ENCODE measurements at places on chromosomes 5 and 9.

GRCh38 chr5:123452401-123452800 is 29.2 kb upstream of the CEP120 start:
- no peak for DNase-seq

GRCh38 chr5:142007237-142007544 is 5.6 kb downstream of the GNPDA1 start:
- no peak for DNase-seq

- DNase-seq: no peak
Measured at GRCh38 chr9:99030610-99031109, 74.3 kb upstream of the TGFBR1 start.

GRCh38 chr9:22039258-22039657 is 30.2 kb upstream of the CDKN2B start:
- no peak for DNase-seq

DNA sequence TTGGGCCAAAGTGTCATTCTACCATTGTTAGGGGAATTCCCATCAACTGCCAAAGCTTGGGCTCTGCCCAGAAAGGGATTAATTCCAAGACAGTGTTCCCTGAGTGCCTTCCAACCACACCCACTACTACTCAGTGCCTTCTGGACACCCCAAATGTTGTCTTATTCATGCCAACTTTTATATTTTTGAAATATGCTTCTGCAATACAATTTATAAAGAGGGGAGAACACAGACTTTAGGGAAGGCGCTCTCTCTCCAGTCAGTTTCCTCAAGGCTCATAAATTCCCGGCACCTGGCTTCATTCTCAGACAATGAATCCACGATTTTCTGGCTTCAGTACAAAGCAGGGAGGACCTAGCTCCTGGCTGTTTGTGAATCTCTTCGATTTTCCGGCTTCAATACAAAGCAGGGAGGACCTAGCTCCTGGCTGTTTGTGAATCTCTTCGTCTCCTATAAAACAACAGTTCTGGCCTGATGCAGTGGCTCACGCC is 120.1 kb upstream of the MYO10 start:
- no peak for DNase-seq

- no peak for DNase-seq
Measured at GRCh38 chr9:119005162-119005561, 364.1 kb downstream of the BRINP1 start.

GRCh38 chr5:25500635-25501034 is 855.9 kb upstream of the CDH10 start:
- DNase-seq: no peak

- DNase-seq: no peak
Measured at GRCh38 chr9:137054932-137055384, 1.1 kb upstream of the ENTPD2 start.

DNA sequence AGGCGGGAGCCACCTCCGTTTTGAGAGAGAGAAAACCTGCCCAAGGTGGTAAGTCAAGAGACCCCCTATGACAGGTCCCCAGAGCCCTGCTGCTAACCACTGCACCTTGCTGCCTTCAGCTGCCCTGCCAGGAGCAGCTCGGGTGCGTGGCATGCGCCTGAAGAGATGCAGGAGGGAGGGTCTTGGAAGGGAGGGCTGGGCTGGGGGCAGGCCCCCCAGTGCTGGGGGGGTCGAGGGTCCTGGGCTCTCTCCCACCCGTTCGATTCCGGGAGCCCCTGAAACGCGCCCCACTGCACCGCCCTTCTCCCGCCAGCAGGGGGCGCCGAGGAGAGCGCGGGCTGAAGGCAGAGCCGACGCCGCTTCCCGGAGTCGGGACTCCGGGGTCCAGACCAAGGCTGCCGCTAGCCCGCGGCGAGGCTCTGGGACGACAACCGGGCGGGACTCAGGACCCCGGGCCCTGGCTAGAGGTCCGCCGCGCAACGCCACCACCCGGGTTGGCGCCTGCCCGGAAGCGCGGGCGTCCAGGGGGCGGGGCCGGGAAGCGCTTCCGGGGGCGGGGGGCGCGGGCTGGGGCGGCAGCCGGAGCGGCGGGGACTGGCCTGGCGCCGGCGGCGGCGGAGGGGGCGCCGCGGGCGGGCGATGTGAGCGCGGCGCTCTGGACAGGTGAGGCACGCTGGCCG is at the start of gene ZBTB34:
ZBTB34 (plus strand) TSS at position 563 of the 680 bp plus-strand sequence. CDS start 18,761 bp downstream, outside the sequence.
- peak; percentile 61 for DNase-seq

GRCh38 chr5:76137887-76138542 is 54.8 kb downstream of the SV2C start:
- DNase-seq: no peak
